Stimulated activated CD8-positive, alpha-beta memory T cell treated with anti-CD3 and anti-CD28 coated beads, Interleukin-4, amount 100 ng/mL, for 1 hour (primary cell): ENCODE measurements at places on chromosomes 5 and 9.

GRCh38 chr5:79802406-79802805, 112.8 kb downstream of the CMYA5 start:
- DNase-seq = no peak

- no peak for DNase-seq
Observed at GRCh38 chr5:72065751-72066255, 41.5 kb upstream of the MAP1B start.

DNA sequence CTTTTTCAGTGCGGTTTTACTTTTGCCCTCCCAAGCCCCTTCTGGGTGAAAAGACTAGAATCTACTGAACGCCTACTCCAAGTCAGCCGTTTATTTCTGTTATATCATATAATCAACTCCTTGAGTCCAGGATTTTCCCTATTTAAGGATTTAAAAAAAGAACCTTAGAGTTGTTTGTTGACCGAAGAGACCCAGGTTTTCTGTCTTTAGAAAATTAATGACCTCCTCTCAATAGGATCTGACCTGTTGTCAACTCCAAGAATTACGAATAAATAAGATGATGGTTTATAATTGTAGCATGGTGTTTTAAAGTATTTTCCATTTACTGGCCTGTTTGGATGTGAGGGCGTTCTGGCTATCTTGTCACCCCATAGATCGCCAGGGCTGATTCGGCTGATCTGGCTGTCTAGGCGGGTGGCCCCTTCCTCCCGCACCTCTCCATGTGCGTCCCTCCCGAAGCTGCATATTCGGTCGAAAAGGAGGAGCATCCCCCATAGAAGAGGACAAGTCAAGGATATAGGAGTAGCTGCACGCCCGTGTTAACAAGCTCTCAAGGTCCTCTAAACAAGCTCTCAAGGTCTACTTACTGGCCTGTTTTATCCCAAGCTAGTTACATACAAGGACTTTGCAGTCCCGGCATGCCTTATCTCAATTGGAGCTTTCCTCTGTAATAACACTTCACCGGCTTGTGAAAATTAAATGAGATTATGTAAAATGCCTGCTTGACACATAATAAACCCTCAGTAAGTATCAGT, 1.1 kb upstream of the UBAP2 start:
- DNase-seq = no peak

GRCh38 chr9:26231391-26231790, 553.1 kb upstream of the TUSC1 start:
- no peak for DNase-seq

GRCh38 chr9:137138058-137138721, 764 bp upstream of the GRIN1 start:
- no peak for DNase-seq
